ENCODE measurements at places on chromosomes 1 and 21. TPM values are rescaled to one million over a fixed set of nuclear protein-coding genes. Genes with fewer than 3 reads are reported as not detected.

Gene SPTA1
- not detected for total RNA-seq

- DNase-seq: no peak
These were observed 430.9 kb downstream of the HLX start for GRCh38 chr1:221310180-221310579.

Gene KPRP
- not detected for total RNA-seq

DNA sequence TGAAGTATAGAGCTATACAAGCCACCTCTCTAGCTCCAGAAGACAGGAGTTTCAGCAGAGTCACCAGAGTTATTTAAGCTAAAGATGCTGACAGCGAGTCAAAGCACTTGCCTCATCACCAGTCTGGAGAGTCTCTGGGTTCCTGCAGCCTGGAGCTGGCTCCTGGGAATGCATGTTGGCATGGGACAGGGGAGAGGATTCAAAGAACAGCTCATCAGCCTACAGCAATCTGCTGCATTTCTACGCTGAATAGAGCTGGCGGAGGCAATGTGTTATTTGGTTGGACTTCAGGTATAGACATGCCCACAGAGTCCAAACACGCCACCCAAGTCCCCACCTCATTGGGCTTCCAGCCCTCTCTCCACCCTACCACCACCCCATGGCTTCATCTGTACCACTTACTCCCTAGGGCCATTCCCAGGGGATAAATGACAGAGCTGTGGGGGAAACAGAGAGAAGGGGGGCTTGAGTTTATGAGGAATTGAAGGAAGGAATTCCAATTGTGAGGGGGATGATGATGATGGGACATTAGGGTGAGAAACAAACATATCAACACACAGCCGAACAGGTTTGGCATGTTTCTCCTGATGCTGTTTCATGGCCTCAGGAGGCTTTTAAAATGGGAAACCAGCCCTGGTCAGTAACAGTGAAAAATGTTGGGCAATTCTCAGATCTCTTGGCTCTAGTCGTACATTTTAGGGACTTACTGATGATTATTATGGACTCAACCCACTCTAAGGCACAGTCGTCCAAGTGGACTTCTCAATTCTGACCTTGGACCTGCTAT is 58.4 kb downstream of the PLEKHA6 start:
- no peak for DNase-seq

- DNase-seq: peak; percentile 2
These were observed 99.1 kb upstream of the ACTRT2 start for GRCh38 chr1:2921970-2922686.

- no peak for DNase-seq
These were observed 14.5 kb upstream of the TNFRSF1B start for GRCh38 chr1:12152113-12152891.

Gene SYDE2
- total RNA-seq: 3.7 TPM

GRCh38 chr1:176110203-176110602 is 96.9 kb downstream of the COP1 start:
- no peak for DNase-seq

- DNase-seq: no peak
These were observed 115.0 kb downstream of the RERE start for GRCh38 chr1:8702472-8702849.

GRCh38 chr1:21337928-21338572 is 47.8 kb upstream of the ECE1 start:
- DNase-seq: peak; percentile 16

Gene KANK4
- not detected for total RNA-seq

Gene STIL
- total RNA-seq: 23.8 TPM

DNA sequence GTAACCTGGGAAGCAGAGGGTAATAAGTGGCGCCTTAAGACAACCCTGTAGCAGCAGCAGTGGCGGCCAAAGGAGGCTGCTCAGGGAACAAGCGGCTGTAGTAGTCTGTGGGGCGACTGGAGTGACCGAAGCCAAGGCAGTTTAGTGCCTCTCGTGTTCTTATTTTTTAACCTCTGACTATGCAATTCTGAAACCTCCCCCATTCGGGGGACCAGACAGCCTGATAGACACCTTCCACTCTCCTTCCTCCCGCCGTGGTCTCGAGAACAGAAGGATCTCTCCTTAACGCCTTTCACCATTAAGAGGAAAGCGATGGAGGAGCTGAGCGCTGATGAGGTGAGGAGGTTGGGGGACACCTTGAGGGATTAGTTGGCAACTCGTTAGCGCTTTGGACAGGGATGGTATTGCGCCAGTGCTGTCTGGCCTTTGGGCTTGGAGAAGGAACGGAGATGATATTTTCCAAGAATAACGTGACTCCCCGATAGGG is 644 bp downstream of the UBE4B start:
- DNase-seq: no peak

Gene OLIG1
- not detected for total RNA-seq

Gene C1orf115
- total RNA-seq: 4.3 TPM

Gene ZBED6
- 8.1 TPM for total RNA-seq

GRCh38 chr21:32410916-32411315 is 1.6 kb upstream of the EVA1C start:
- no peak for DNase-seq

DNA sequence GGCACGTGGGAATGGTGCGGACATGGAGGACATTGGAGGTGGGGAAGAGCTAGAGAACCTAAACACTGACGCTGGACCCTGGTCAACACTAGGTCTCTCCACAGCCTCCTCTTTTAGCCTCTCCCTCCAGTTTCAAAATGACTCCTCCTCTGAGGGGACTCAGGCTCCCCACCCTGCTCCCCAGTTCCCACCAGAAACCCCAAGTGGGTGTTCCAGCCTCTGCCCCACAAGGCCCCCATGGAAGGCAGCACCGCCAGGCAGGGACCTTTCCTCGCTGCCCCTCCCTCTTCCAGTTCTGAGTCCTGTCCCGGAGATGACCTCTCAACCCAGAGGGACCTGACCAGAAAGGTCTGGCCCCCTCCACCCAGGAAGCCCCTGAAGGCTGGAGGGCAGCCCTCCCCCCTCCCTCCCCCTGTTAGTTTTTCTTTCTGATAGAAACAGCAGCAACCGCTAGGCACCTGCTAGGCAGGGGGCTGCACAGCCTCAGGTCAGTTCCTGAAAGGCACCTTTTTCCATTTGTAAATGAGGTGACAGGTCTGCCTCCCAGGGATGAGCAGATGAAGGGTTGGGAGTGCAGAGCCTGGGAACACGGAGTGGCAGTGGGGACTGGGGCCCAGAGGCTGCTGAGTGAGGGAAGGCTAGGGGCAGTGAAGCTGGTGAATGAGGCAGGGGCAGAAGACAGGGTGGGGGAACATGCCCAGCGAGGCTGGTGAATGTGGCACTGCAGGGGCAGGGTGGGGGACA is 9.3 kb upstream of the ITGB2 start:
- no peak for DNase-seq

DNA sequence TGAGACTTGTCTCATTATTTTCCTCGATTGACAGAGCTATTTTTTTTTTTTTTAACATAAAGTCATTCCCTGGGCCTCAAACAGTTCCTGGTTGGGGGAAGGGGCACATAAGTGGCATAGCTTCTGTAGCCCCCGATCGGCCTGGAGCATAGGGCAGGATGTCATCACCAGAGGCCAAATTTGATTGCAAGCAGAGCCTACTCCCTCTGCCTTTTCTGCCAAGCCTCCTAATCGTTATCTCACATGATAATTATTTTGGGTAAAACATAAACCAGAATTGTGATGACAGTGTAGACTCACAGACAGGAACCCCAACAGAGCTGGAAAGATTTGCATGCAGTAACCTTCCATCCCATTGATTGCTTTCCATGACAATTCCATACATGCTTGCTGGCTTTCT is 404.8 kb downstream of the PCP4 start:
- no peak for DNase-seq

Gene ATAD3B
- 59.0 TPM for total RNA-seq

Gene PGLYRP3
- not detected for total RNA-seq

Gene AVPR1B
- not detected for total RNA-seq

GRCh38 chr1:75838079-75838478 is 41.4 kb downstream of the MSH4 start:
- DNase-seq: no peak

- DNase-seq: no peak
These were observed 20.5 kb upstream of the NPHP4 start for GRCh38 chr1:6012529-6013318.

Gene TFF2
- not detected for total RNA-seq

Gene ACKR1
- total RNA-seq: not detected

DNA sequence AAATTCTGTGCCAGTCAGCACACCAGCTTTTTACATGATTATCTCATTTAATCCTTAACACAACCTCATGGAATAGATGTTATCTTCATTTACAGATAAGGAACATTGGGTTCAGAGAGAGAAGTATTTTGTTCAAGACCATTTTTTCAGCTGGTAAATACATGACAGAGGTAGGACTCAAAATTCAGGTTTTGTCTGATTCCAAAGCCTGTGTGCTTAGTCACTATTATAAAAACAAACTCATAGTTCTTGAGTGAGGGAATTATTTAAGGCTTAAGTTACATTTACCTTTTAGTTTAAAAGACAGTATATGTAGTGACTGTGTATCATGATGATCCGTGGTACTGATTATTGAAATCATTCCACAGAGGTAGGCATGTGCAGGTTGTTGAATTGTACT is 125.2 kb downstream of the MAGI3 start:
- DNase-seq: no peak

DNA sequence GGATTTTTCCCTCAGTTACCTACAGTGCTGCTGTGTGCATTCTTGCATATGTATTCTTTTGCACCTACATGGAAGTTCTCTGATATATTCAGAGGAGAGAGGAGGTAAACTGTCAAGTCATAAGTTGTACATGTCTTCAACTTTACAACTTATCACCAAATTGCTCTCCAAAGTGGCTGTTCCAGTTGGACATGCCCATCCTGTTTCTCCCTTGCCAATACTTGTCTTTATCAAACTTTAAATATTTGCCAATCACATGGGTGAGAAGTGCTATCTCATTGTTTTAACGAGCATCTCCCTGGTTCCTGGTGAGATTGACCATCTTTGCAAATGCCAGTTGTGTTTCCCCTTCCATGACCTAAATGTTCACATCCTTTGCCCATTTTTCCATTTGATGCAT is 88.2 kb downstream of the KIF26B start:
- DNase-seq: no peak

Gene GRIK1
- not detected for total RNA-seq

Gene LRRC8C
- 10.6 TPM for total RNA-seq

Gene ANGPTL3
- total RNA-seq: not detected

Gene TAS1R1
- total RNA-seq: not detected

- no peak for DNase-seq
These were observed 80.4 kb downstream of the KCND3 start for GRCh38 chr1:111909030-111909429.

DNA sequence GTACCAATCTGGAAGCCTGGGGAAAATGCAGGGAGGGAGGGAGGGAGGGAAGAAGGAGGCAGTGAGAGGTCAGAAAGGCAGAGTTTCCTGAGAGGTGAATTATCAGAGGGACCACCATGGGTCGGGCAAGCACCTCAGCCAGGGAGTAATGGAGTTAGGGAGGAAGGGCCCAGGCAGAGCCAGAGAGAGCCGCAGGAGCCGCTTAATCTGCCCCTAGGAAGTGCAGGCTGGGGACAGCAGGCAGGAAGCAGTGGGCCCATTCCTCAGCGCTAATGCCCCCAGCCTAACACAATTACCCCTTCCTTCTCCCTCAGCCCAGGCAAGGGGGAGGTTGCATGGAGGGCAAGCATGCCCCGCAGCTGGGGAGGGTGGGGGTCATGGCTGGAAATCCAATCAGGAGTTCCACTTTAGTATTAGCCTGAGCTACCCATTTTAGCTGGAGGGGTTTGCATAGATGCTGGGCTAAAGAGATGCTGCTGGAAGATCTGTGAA is 109.0 kb downstream of the TMEM53 start:
- no peak for DNase-seq

GRCh38 chr1:179812501-179813292 is 64.9 kb downstream of the TOR1AIP2 start:
- DNase-seq: no peak

Gene AGBL4
- total RNA-seq: not detected

Gene FMO1
- not detected for total RNA-seq

Gene BLACAT1
- total RNA-seq: 0.10 TPM

Gene ELF3
- not detected for total RNA-seq

- DNase-seq: no peak
These were observed 790 bp downstream of the RPS8 start for GRCh38 chr1:44775930-44776729.

DNA sequence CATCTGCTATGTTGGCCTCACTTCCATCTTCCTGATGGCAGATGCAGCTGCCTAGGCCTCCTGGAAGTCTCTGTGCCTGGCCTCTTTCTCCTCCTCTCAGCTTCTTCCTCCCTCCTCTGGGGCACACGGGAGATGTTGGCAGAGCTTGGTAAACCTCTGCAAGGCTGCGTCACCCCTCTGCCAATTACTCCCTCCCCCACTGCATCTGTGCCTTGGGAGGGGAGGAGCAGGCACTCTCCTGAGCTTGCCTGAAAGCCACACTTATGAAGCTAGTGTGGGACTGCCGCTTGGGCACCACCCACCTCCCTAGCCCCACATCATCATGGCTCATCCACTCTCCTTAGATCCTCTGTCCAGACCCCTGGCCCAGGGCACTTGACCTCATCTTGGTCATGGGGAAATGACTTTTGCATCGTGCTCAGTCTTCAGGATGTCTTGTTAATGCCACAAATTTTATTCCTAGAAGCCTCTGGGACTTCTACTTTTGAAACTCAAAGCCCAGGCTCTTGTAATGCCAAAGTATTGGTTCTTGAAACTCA is 7.3 kb upstream of the TMEM51 start:
- DNase-seq: peak; percentile 26

Gene ITGB2
- 1.8 TPM for total RNA-seq

Gene NCAM2
- total RNA-seq: 0.07 TPM

GRCh38 chr1:82390627-82391026 is 589.9 kb downstream of the ADGRL2 start:
- DNase-seq: no peak

GRCh38 chr1:59040486-59040885 is 256.4 kb upstream of the FGGY start:
- DNase-seq: no peak

Gene RAVER2
- 12.5 TPM for total RNA-seq

Gene PCBP3
- not detected for total RNA-seq

- no peak for DNase-seq
These were observed 142.8 kb upstream of the VAMP3 start for GRCh38 chr1:7628273-7628672.

Gene CAMK1G
- total RNA-seq: not detected

DNA sequence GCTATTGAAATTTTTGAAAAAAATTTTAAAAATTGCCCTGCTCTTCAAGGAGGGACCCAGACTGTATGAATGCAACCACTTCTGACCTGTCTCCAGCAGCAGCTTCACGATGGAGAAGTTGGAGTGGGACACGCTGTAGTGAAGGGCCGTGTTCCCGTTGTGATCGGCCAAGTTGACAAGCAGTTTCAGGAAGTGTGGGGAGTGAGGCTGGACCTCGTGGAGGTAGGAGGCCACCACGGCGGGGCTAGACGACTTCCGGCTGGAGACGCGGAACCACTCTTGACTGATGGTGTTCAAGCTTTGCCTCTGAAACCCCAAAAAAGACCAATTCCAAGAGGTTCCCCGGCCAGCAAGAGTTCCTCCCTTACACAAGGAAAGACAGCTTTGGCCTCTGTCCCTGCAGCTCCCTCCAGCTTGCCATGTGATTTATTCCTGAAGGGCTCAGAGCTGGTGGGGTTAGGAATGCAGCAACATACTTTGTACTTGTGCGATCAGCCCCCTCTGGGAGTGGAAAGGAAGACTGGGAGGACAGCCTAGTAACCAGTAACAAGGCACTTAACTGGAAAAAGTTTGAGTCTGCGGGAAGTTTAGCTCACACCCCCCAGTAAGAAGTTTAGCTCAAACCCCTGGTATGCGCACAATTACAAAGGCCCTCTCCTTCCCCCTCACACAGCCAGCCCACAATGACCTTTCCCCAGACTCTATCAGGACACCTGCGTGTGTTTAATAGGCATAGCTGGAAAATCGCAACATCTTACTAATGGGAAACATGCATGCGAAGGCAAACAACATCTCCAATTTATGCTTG is 56.0 kb downstream of the KANK4 start:
- DNase-seq: no peak

Gene BEND5
- 0.70 TPM for total RNA-seq
